A673 (cell line): ENCODE measurements at places on chromosomes 5 and 9.
A peak's percentile ranks its signal among the peaks of the same experiment; 100 is the strongest.

GRCh38 chr5:148898413-148899075 lies 72.1 kb downstream of the ADRB2 start:
- no peak for DNase-seq

GRCh38 chr5:152634586-152634985 lies 229.5 kb upstream of the NMUR2 start:
- DNase-seq = no peak

DNA sequence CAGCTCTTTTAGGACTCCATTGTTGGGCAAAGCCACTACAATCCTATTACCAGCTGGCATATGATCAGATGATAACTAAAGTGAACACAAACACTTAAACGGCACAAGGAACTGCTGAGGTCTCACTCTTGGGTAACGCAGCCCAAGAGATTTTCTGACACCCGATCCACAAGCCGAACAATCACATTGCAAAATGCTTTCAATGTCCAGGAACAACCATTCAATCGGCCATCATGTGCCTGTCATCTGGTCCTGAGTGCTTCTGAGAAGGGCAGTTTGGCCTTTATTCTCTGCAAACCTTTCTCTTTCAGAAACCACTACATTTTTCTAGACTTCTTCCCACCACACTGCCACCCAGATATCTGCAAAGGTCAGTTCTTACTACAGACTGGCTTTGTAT lies 283.1 kb downstream of the GLIS3 start:
- DNase-seq = no peak

DNA sequence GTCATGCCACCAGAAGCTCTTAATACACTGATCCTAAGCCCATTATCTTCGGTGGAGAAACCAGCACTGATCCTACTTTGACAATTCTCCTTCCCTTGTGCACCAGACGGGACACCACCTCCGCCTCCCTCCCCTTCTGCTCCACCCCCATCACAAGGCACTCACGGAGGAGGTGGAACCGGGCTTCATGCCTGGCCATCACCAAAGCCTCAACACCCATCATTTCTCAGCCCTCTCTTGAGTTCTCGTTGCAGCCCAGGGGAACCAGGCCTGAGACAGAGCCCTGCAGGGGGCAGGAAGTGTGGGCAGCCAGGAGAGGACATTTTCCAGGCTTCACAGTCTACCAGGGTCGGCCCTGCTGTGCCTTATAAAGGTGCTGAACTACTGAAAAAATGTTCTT lies 160.5 kb downstream of the GOLPH3 start:
- DNase-seq = peak; percentile 62

DNA sequence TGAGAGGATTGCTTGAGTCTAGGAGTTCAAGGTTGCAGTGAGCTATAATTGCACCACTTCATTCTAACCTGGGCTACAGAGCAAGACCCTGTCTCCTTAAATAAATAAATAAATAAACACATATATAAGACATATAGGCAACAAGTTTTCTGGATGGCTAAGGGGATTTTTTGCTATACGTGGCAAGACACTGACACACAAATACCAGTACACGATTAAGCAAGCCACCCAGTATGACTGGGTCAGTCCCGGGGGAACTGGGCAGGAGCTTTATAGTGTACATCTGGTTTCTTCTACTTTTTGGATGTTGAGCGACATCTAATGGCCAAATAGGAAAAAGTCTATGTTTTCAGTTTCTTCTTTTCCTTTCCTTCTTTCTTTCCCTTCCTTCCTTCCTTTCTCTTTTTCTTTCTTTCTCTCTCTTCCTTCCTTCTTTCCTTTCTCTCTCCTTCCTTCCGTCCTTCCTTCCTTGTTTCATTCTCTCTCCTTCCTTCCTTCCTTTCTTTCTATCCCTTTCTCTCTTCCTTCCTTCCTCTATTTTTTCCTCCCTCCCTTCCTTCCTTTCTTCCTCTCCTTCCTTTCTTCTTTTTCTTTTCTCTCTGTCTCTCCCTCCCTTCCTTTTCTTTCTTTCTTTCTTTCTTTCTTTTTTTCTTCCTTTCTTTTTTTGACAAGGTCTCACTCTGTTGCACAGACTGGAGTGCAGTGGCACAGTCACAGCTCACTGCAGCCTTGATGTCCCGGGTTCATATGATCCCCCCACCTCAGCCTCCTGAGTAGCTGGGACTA lies 47.0 kb upstream of the PLIN2 start:
- DNase-seq = peak; percentile 73

DNA sequence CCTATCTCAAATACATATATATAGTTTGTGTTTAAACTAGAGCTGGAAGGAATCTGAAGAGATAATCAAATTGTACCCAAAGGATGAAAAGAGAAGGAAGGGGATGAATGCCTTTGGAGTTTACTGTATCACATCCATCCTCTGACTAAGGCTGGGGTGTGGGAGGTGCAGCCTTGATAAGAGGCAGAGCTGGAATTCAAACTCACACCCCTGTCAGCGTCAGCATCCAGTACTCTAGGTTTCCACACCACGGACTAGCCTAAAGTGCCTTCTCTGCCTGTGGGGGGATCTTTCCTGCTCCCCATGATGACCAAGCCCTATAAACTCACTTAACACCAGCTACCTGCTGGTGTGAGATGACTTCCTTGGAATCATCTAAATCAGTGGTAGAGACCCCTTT lies 48.1 kb downstream of the EPB41L4B start:
- DNase-seq = no peak
